Naive thymus-derived CD4-positive, alpha-beta T cell (primary cell): ENCODE measurements at places on chromosomes 13 and 19.
A peak's percentile ranks its signal among the peaks of the same experiment; 100 is the strongest.

GRCh38 chr19:49110567-49110966, 3.6 kb upstream of the LIN7B start:
- H3K4me3 ChIP-seq: no peak overlapping the region
- H3K27ac ChIP-seq: no peak overlapping the region
- H3K4me1 ChIP-seq: peaks cover 8% of the 10 kb centered on the region
- peaks cover 8% of the 10 kb centered on the region for H3K36me3 ChIP-seq

DNA sequence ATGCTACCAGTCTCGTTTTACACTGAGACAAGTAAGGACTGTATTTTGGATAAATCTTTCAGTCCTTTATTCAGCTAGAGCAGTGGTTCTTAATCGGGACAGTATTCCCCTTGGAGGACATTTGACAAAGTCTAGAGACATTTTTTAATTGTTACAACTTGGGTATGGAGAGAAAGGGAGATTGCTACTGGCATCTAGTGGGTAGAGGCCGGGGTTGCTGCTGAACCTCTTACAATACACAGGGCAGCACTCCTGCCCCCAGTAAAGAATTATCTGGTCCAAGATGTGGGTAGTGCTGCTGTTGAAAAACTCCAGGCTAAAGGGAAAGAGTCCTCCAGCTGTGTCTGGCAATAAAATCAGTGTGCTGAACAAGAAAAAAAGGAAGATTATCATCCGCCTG, 334.8 kb downstream of the SLC7A1 start:
- no peak for DNase-seq
- H3K27ac ChIP-seq: no peak overlapping the region
- no peaks in the 10 kb centered on the region for H3K4me1 ChIP-seq
- H3K36me3 ChIP-seq: no peaks in the 10 kb centered on the region

GRCh38 chr19:18396471-18397241, 766 bp downstream of the LRRC25 start:
- no peak overlapping the region for H3K4me3 ChIP-seq
- H3K36me3 ChIP-seq: no peaks in the 10 kb centered on the region
- H3K4me1 ChIP-seq: no peaks in the 10 kb centered on the region
- no peak for DNase-seq
- H3K27ac ChIP-seq: no peak overlapping the region
- H3K27me3 ChIP-seq: peaks cover 5% of the 10 kb centered on the region

GRCh38 chr19:35585848-35586247, at the start of gene PMIS2:
PMIS2 (plus strand) TSS chr19:35586173; CDS start chr19:35586260, 87 bp downstream.
- DNase-seq: no peak
- H3K4me1 ChIP-seq: no peaks in the 10 kb centered on the region
- H3K27ac ChIP-seq: no peak within 1 kb of the TSS
- no peak within 1 kb of the TSS for H3K4me3 ChIP-seq

DNA sequence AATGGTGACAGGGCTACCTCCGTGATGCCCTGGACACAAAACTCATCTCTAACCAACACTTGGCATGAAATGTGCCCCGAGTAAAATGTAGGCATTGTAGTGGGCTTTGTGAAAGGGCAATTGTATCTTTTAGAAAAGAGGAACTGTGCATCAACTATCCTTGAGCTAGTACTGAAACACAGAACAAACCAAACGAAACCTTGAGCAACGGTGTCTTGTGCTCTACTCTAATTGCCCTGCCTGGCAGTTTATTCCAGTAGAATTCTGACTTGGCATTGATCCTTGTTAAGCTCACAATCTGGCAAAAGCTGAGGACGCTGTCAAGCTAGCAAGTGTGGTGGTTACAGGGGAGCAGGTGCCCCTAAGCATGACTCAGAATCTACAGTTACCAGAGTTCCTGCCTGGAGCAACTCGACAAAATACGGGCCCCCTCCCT, 707.1 kb upstream of the SPRY2 start:
- H3K27me3 ChIP-seq: no peaks in the 10 kb centered on the region
- no peak overlapping the region for H3K4me3 ChIP-seq
- DNase-seq: no peak
- no peaks in the 10 kb centered on the region for H3K4me1 ChIP-seq

GRCh38 chr19:40091205-40092129, 724 bp upstream of the ZNF780A start:
- no peak for DNase-seq
- no peaks in the 10 kb centered on the region for H3K36me3 ChIP-seq
- H3K4me1 ChIP-seq: peaks cover 18% of the 10 kb centered on the region
- H3K4me3 ChIP-seq: peak overlapping the region; percentile 94

DNA sequence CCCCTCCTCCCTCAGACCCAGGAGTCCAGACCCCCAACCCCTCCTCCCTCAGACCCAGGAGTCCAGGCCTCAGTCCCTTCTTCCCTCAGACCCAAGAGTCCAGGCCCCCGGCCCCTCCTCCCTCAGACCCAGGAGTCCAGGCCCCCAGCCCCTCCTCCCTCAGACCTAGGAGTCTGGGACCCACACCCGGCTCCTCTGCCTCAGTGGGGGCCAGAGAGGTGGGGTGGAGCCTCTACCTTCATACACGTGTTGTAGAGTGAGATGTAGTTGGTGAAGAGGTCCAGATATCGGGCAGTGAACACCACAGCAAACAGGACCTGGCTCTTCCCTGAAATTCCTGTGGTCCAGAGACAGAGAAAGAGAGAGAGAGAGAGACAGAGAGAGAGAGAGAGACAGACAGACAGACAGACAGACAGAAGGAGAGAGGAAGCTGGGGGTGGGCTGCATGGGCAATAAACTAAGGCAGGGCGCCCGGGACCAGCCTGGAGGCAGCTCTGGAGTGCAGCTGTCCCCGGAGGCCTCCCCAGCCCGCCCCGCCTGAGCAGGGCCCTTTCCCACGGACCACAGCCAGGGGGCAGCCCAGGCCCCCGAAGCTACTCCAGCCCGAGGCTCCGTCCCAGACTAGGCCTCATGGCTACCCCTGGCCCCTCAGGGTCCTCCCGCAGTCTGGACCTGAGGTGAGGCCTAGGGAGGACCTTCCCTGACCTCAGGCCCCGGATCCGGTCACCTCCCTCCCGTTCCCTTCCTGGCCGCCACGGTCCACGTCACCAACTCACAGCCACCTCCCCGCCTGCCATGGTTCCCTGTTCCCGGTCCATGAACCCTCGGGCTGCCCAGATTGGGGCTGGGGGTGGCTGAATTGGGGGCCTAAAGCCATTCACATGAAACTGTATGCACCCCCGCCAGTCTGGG, 907 bp downstream of the KDELR1 start:
- H3K4me1 ChIP-seq: peaks cover 15% of the 10 kb centered on the region
- H3K4me3 ChIP-seq: peak overlapping the region; percentile 96
- peak; percentile 54 for DNase-seq
- no peaks in the 10 kb centered on the region for H3K36me3 ChIP-seq
- H3K27ac ChIP-seq: peak overlapping the region; percentile 92

DNA sequence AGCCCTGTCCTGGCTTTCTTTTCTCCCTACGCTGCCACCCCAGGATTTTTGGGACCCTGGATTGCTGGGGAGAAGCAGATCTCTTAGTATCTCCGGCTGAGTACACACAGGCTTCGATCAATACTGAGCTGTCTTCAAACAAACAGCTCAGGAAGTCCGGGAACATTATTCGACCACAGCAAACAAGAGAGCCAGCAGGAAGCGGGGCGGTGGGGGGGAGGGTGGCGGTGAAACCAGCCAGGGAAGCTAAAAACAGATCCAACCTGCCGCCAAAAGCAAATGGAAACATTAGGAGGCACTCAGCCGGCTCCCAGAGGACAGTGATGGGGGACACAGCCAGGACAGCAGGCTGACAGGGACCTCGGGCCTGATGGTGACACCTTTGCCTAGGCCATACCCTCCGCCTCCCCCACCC, 12.2 kb upstream of the BCAM start:
- H3K27me3 ChIP-seq: no peaks in the 10 kb centered on the region
- H3K36me3 ChIP-seq: no peaks in the 10 kb centered on the region
- H3K27ac ChIP-seq: no peak overlapping the region
- H3K4me1 ChIP-seq: no peaks in the 10 kb centered on the region

- no peaks in the 10 kb centered on the region for H3K27me3 ChIP-seq
- no peak overlapping the region for H3K27ac ChIP-seq
- H3K4me1 ChIP-seq: no peaks in the 10 kb centered on the region
These were observed 26.9 kb downstream of the GAS6 start for GRCh38 chr13:113836768-113837559.

DNA sequence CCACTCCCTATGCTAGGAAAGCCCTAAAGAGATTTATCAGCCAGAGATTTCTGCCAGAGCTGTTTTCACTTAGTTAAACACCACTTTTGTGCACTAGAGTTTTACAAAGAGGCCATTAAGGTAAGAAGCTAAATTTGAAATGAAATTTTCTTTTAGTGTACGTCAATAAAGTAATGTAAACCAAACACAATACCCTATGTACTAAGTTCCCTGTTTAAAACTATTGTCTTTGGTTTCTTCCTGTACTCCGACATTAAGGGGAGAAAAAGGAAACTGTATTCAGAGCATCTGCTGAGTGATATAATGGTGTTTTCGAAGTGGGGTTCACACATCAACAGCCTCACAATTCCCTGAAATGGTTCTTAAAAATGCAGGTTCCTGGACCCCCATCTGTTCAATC, 40.7 kb upstream of the STARD13 start:
- H3K4me3 ChIP-seq: no peak overlapping the region
- H3K36me3 ChIP-seq: no peaks in the 10 kb centered on the region
- H3K27me3 ChIP-seq: no peaks in the 10 kb centered on the region
- H3K27ac ChIP-seq: no peak overlapping the region
- DNase-seq: no peak
- H3K4me1 ChIP-seq: no peaks in the 10 kb centered on the region

DNA sequence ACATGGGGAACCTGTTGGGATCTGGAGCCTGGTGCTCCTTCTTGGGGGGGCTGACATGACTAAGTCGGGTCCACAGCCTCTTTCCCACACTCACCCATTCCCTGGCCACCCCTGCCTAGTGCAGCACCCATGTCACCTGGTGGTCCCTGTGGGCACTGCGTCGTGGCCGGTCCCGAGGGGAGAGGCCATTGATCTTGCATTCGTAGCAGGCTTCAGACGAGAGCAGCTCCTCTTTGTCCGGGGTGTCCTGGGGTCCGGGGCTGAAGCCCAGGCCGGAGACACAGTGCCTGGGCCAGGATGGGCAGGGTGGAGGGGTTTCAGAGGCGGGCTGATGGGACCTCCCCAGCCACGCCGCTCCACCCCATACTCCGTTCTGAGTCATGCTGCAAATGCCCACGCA, 19.4 kb downstream of the CCL25 start:
- DNase-seq: no peak
- H3K36me3 ChIP-seq: no peaks in the 10 kb centered on the region
- H3K27ac ChIP-seq: no peak overlapping the region
- no peaks in the 10 kb centered on the region for H3K27me3 ChIP-seq
- H3K4me3 ChIP-seq: no peak overlapping the region

DNA sequence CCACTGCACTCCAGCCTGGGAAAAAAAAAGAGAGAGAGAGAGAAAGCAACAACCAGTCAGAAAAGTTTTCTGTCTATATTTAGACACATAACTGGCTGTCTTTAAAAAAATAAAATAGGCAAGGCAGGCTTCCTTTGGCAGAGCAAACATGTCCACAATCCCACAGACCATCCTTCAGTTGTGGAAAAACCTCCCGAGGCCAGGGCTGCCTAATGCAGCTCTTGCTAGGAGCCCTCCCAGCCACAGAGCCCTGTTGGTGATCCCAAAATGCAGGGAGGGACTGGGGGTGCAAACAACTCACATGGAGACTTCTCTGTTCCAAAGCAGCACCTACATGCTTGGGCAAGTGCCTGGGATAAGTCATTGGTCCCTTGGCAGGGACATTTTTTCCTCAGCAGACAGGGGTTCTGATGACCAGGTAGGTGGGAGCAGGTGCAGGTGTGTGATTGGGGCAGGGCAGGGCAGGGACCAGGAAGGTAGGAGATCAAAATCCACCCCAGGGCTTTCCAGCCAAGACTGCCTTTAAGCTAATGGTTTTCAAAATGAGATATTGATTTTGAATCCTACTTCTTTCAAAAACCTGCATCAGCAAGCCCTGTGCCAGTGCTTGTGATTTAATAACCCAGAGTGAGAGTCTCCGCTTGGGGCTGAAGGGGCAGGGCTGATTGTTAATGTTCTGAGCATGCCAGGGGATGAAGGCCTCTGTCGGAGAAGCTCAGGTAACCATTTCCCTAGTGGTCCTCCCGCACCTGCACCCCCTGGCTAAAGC, 178.5 kb downstream of the USP12 start:
- H3K27ac ChIP-seq: no peak overlapping the region
- H3K36me3 ChIP-seq: no peaks in the 10 kb centered on the region
- H3K27me3 ChIP-seq: no peaks in the 10 kb centered on the region
- DNase-seq: no peak

- no peaks in the 10 kb centered on the region for H3K36me3 ChIP-seq
- no peak overlapping the region for H3K4me3 ChIP-seq
- peaks cover 4% of the 10 kb centered on the region for H3K27me3 ChIP-seq
- no peak overlapping the region for H3K27ac ChIP-seq
These were observed 147.0 kb downstream of the DCT start for GRCh38 chr13:94332359-94333096.

- no peak for DNase-seq
- no peak overlapping the region for H3K4me3 ChIP-seq
- no peak overlapping the region for H3K27ac ChIP-seq
- H3K36me3 ChIP-seq: no peaks in the 10 kb centered on the region
- H3K27me3 ChIP-seq: no peaks in the 10 kb centered on the region
- H3K4me1 ChIP-seq: no peaks in the 10 kb centered on the region
These were observed 955.6 kb downstream of the PCDH17 start for GRCh38 chr13:58587183-58587582.

- DNase-seq: no peak
- no peaks in the 10 kb centered on the region for H3K36me3 ChIP-seq
- no peaks in the 10 kb centered on the region for H3K4me1 ChIP-seq
These were observed 310.4 kb downstream of the SPRY2 start for GRCh38 chr13:80030491-80030890.

DNA sequence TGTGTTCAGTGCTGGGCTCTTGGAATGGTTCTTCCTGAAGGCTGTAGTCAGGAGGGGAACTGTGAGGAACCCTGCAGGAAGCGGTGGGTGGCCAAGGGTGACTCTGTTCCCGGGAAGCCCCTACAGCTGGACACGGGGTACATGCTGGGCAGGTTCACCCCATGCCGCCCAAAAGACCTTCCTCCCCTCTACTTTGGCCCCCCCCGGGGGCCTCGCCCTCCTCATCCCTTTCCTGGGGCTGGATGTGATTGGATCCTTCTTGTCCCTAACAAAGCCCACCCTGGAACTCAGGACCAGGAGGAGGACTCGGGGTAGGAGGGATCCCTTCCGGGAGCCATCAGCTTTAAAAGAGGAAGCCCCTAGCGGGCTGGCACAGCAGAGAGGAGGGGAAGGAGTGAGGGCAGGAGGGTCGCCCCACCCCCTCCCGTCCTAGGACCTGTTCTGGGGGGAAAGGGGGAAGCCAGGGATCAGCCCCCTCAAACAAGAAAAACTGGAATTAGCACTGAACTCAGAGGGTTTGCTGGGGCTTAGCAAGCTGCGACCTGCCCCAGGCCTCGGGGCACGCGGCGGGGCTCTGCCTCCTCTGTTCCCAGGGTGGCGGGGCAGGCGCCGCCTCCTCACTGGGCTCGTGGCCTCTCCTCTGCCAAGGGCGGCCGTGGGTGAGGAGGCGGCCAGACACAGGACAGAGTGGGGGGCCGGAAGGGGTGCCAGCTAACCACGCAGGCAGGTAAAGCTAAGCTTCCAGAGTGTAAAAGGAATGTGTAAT, 4.0 kb downstream of the CEBPA start:
- H3K4me1 ChIP-seq: no peaks in the 10 kb centered on the region
- no peaks in the 10 kb centered on the region for H3K36me3 ChIP-seq
